ENCODE measurements at places on chromosomes 11 and 22. TPM values are rescaled to one million over a fixed set of nuclear protein-coding genes. Genes with fewer than 3 reads are reported as not detected.

The DLG2 gene
- 11.9 TPM for polyA plus RNA-seq

The SORL1 gene
- polyA plus RNA-seq, result 39.3 TPM

The GRAMD4 gene
- 25.1 TPM for polyA plus RNA-seq

The NLRP14 gene
- 1.0 TPM for polyA plus RNA-seq

The IL17REL gene
- polyA plus RNA-seq, result 0.06 TPM

The TRIM49 gene
- polyA plus RNA-seq, result not detected

The USP2 gene
- polyA plus RNA-seq, result 7.6 TPM

The FAM180B gene
- polyA plus RNA-seq, result 0.47 TPM

The SCGB2A2 gene
- not detected for polyA plus RNA-seq

The OR5P2 gene
- polyA plus RNA-seq, result not detected

The KRTAP5-7 gene
- 0.10 TPM for polyA plus RNA-seq

The PDE3B gene
- polyA plus RNA-seq, result 7.5 TPM

The IRAG1 gene
- polyA plus RNA-seq, result 10.1 TPM

The TOMT gene
- polyA plus RNA-seq, result not detected

The RBMXL2 gene
- polyA plus RNA-seq, result 0.19 TPM

The TECTA gene
- polyA plus RNA-seq, result 1.7 TPM

The OR52N4 gene
- polyA plus RNA-seq, result not detected

The C11orf87 gene
- 0.29 TPM for polyA plus RNA-seq

The P4HA3 gene
- polyA plus RNA-seq, result 1.2 TPM

The UBTFL1 gene
- not detected for polyA plus RNA-seq

The ACO2 gene
- polyA plus RNA-seq, result 137 TPM

The IGSF22 gene
- 3.4 TPM for polyA plus RNA-seq

The SMC1B gene
- 0.30 TPM for polyA plus RNA-seq

The CUL5 gene
- polyA plus RNA-seq, result 41.1 TPM

The UVRAG gene
- 16.2 TPM for polyA plus RNA-seq

The FAM227A gene
- polyA plus RNA-seq, result 4.2 TPM
